Liver (tissue), 10 donors: ENCODE measurements at places on chromosomes 2 and 18. TPM values are rescaled to one million over a fixed set of nuclear protein-coding genes. Genes with fewer than 3 reads are reported as not detected.
A peak's percentile ranks its signal among the peaks of the same experiment; 100 is the strongest.

The TNFAIP6 gene
- polyA plus RNA-seq = 0.21 TPM

The ARHGAP15 gene
- polyA plus RNA-seq = 11.5 TPM

GRCh38 chr2:48279344-48280090, 250.4 kb upstream of the STON1 start:
- no peaks in the 10 kb centered on the region for H3K27me3 ChIP-seq
- DNase-seq = no peak
- no peaks in the 10 kb centered on the region for H3K36me3 ChIP-seq
- no peak overlapping the region for H3K27ac ChIP-seq

GRCh38 chr2:130776550-130776949, 21.2 kb downstream of the AMER3 start:
- no peak overlapping the region for H3K27ac ChIP-seq
- no peak for DNase-seq
- H3K27me3 ChIP-seq = no peaks in the 10 kb centered on the region
- H3K4me3 ChIP-seq = no peak overlapping the region
- no peaks in the 10 kb centered on the region for H3K36me3 ChIP-seq

DNA sequence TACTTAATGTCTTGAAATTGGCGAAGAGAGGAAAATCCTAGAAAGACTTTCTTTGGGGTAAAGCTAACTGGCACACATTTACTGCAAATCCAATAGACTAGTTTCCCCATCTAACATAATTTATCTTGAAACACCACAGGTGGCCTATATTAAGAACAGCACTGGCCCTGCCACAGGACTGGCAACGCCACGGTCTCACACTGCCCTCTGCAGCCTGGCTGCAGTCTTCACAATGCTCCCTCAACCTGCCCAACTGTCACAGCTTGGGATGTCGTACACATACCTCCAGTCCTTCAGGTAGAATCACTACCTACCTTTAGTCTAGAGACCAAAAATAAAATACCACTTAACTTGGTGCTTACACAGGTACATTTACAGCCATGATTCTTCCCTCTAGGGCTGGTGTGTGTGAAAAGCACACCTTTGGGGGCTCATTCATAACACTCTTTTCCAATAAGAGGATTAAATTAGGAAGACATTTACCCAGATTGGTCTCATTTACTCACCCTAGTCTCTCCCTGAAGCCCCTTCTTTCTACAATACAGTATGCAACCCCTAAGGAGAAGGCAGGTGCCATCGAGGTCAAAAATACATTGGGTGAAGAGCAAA, 222.2 kb downstream of the C1D start:
- DNase-seq = peak; percentile 49
- no peaks in the 10 kb centered on the region for H3K27me3 ChIP-seq
- H3K4me1 ChIP-seq = no peaks in the 10 kb centered on the region
- no peak overlapping the region for H3K27ac ChIP-seq

The SP140 gene
- polyA plus RNA-seq = 0.40 TPM

DNA sequence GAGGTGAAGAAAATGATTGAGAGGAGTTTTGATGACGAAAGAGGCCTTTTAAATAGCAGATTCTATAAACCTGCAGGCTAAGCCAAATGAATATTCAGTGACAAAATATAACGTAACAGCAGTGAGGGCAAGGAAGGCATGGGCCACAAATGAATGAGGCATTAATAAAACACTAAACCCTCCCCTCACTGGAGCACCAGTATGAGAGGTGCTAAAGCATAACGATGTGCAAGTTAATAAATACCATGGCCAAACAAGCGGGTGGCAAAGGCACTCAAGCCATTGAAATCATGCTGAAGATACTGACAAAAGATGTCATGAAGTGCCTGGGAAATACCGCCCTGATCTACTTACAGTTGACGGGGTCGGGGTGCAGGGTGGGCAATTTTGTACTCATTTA, 30.2 kb upstream of the LONRF2 start:
- no peaks in the 10 kb centered on the region for H3K4me1 ChIP-seq
- no peak for DNase-seq
- H3K4me3 ChIP-seq = no peak overlapping the region

The PLGLB1 gene
- 140 TPM for polyA plus RNA-seq

DNA sequence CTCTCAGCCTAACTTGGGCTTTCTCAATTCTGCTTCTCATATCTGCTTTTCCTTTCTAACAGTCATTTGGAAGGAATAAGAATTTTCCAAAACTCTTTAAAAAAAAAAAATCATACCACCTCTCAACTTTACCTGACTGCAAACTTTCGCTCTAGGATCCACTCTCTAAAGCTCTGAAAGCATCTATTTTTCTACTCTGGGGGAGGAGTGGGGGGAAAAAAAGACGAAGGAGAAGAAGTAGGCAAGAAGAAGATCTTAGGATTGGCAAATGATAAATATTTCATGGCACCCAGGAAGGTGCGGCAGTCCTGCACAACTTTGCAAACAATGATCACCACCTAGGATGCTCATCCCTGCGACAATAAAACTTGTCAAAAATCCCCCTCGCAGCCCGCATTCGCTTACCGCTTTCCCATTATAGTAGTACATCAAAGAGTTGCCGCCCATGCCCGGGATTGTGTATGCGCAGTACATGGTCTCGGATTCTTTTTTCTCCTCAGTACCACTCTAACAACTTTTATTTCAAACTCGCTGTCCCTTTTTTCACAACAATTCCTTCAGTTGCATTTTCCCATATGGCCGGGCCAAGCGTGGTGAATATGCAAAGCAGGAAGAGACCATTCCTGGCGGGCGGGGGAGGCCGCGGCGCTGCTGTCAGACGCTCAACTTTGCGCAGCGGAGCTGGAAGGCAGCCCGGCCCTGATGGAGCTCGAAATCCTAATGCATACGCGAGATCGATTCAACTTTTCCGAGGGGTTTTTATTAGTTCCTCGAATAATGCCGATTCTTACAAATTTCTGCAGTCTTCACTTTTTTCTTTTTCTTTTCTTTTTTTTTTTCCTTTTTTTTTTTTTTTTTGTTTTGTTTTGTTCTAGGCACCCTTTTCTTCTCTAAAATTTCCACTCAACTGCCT, 266.5 kb downstream of the TCF4 start:
- peak; percentile 77 for DNase-seq
- peak overlapping the region; percentile 20 for H3K4me3 ChIP-seq
- H3K4me1 ChIP-seq = no peaks in the 10 kb centered on the region
- no peaks in the 10 kb centered on the region for H3K27me3 ChIP-seq
- peak overlapping the region; percentile 82 for H3K27ac ChIP-seq

- no peaks in the 10 kb centered on the region for H3K36me3 ChIP-seq
- no peak overlapping the region for H3K4me3 ChIP-seq
- H3K27me3 ChIP-seq = no peaks in the 10 kb centered on the region
- no peaks in the 10 kb centered on the region for H3K4me1 ChIP-seq
- no peak overlapping the region for H3K27ac ChIP-seq
Observed at GRCh38 chr2:231007286-231008098, 11.6 kb downstream of the SPATA3 start.

The REG3G gene
- polyA plus RNA-seq = not detected

The NGEF gene
- polyA plus RNA-seq = 10.9 TPM

DNA sequence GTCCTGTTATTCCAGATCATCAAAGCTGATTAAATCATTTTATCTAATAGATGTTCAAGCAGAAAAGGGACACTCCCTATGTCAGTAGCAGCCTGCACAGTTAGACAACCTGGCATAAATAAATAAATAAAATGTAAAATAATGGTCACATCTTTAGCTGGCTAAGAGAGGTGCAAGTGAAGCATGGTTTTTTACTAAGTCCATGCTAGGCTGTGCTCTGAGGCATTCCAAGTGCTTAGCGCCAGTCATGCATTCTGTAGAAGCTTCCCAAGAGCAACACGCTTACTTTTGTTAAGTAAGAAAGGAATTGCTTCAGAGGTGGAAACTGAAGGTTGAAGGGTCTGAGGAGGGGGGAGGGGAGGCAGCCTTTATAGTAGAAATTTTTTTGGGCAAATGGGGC, 351.2 kb downstream of the CDH2 start:
- no peak overlapping the region for H3K27ac ChIP-seq
- no peaks in the 10 kb centered on the region for H3K27me3 ChIP-seq
- no peak overlapping the region for H3K4me3 ChIP-seq
- H3K4me1 ChIP-seq = no peaks in the 10 kb centered on the region
- no peak for DNase-seq
- no peaks in the 10 kb centered on the region for H3K36me3 ChIP-seq

The PKDCC gene
- polyA plus RNA-seq = 2.0 TPM

DNA sequence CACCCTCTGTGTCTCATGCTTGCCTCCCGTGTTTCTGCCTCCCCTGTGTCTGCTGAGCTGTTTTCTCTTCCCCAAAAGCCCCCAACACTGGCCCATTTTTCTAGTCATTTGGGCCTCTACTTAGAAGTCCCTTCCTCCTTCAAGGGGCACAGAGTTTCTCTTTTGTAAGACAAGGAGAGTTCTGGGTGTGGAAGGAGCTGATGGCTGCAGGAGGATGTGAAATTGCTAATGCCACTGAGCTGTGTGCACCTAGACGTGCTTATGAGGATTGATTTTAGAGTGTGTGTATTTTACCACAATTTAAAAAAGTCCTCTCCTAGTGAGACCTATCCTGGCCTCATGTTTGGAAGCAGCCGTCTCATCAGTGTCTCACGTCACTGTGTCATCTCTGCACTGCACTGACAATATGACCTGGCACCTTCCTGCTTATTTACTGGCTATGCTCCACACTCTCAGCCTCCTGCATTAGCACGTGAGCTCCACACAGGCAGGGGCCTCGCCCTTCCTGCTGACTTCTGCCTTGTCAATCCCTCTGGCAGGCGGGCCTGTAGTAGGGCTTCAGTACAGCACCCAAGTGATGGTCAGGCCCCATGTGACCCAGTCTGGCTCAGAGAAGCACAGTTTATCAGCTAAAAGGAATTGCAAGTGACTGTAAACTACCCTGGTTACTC, 8.0 kb upstream of the MBP start:
- no peak overlapping the region for H3K27ac ChIP-seq
- peaks cover 36% of the 10 kb centered on the region for H3K4me1 ChIP-seq
- no peaks in the 10 kb centered on the region for H3K36me3 ChIP-seq
- DNase-seq = peak; percentile 30
- no peaks in the 10 kb centered on the region for H3K27me3 ChIP-seq

- no peaks in the 10 kb centered on the region for H3K4me1 ChIP-seq
- DNase-seq = no peak
- no peak overlapping the region for H3K27ac ChIP-seq
Observed at GRCh38 chr2:79721966-79722365, 209.1 kb downstream of the CTNNA2 start.

DNA sequence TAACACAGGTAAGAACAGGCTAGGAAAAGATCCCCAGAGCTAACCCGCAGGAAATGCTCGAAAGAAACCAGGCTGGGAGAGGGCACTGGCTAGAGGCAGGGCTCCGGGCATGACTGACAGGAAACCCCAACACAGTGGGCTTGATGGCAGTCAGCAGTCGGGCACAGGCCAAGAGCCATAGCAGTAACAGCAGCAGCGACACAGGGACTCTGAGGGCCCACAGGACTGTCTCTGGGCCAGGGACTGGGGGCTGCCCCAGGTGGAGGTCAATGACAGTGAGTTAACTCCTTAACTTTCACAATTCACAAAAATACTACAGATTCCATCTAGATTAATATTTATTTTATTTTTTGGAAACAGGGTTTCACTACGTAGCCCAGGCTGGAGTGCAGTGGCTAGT, 37.3 kb upstream of the ASPRV1 start:
- H3K27ac ChIP-seq = no peak overlapping the region
- H3K4me1 ChIP-seq = no peaks in the 10 kb centered on the region
- no peak overlapping the region for H3K4me3 ChIP-seq
- DNase-seq = no peak
- no peaks in the 10 kb centered on the region for H3K27me3 ChIP-seq
- H3K36me3 ChIP-seq = peaks cover under 1% of the 10 kb centered on the region

The TLX2 gene
- polyA plus RNA-seq = not detected

The ERBB4 gene
- polyA plus RNA-seq = 0.03 TPM

GRCh38 chr2:212392544-212392943, 146.1 kb downstream of the ERBB4 start:
- no peaks in the 10 kb centered on the region for H3K27me3 ChIP-seq
- H3K27ac ChIP-seq = no peak overlapping the region
- H3K4me1 ChIP-seq = no peaks in the 10 kb centered on the region
- no peak for DNase-seq
- no peak overlapping the region for H3K4me3 ChIP-seq
- no peaks in the 10 kb centered on the region for H3K36me3 ChIP-seq

- H3K4me3 ChIP-seq = no peak overlapping the region
- H3K36me3 ChIP-seq = no peaks in the 10 kb centered on the region
- no peaks in the 10 kb centered on the region for H3K27me3 ChIP-seq
Observed at GRCh38 chr18:63878925-63879324, 8.6 kb upstream of the SERPINB2 start.

DNA sequence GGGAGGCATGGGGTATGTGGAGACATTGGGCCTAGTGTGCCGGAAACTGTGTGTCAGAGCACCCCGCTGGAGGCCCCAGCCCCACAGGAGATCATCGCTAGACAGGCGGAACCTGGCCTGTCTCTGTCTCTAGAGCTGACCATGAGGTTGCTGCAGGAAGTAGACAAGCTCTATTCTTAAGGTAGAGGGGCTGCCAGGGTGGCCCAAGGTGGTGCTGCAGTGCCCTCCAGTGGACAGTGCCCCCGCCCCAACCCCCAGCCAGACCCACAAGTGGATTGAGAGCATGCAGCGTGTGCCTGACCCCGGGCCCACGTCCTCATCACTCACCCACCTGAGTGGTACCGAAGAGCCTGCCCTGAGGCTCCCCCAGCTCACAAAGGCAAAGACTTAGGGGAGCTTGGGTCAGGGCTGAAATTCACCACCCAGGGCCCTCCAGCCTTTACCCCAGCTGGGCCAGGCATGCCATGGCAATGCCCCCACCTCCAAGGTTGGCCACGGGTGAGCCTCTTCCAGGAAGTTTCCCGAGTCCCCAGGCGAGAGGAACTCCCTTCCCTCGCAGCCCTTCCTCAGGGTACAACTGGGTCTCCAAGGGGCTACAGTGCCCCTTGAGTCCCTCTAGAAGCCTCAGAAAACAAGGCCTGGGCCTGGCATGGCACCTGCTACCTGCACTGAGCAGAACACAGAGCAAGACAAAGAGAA, 155.0 kb downstream of the TTC32 start:
- H3K27ac ChIP-seq = no peak overlapping the region
- H3K36me3 ChIP-seq = no peaks in the 10 kb centered on the region
- H3K4me1 ChIP-seq = no peaks in the 10 kb centered on the region
- no peak for DNase-seq
- no peaks in the 10 kb centered on the region for H3K27me3 ChIP-seq

DNA sequence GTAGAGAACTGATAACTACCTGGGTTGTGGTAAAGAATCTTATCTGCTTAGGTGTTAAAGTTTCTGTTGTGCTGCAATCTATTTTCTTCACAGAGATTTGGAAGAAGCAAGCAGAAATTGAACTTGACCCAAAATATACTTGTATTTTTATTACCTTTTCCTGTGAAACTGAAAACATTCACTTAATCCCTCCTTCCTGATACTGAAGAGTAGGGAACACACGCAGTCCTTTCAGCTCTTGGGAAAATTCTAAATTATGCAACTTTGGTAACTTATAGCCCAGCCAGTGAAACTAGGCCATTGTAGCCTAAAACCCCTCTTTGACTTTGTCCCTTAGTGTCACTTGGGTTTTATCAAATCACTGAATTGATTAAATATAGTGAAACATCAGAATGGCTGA, 128.4 kb upstream of the MEIS1 start:
- H3K27me3 ChIP-seq = no peaks in the 10 kb centered on the region
- no peak overlapping the region for H3K4me3 ChIP-seq
- H3K36me3 ChIP-seq = no peaks in the 10 kb centered on the region
